Right renal cortex interstitium (tissue), 3 donors: ENCODE measurements at places on chromosomes 12 and 14. TPM values are rescaled to one million over a fixed set of nuclear protein-coding genes. Genes with fewer than 3 reads are reported as not detected.

LRRIQ1 gene
- polyA plus RNA-seq: 38.7 TPM

DNA sequence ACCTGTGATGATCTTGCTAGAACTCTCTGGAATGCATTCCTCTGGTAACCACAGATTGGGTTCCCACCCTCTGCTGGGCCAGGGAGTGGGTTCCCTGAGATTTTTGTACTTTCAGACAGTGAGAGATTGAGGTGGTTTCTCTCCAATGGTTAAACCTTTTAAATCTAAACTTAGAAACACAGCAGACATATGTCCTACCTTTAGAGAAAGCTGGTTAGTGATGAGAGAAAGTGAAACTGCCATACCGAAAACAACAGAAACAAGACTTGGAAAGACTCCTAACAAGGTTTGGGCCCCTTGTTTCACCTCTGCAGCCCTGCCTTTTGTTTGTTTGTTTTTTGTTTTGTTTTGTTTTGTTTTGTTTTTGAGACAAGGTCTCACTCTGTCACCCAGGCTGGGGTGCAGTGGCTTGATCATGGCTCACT is 9.7 kb upstream of the SGPP1 start:
- no peak for DNase-seq

BDKRB2 gene
- polyA plus RNA-seq: 4.2 TPM

BHLHE41 gene
- polyA plus RNA-seq: 1.1 TPM

GRCh38 chr12:98744680-98745079 is 99.6 kb downstream of the APAF1 start:
- DNase-seq: no peak

- no peak for DNase-seq
These were observed 35.4 kb downstream of the SGPP1 start for GRCh38 chr14:63692310-63693020.

DNA sequence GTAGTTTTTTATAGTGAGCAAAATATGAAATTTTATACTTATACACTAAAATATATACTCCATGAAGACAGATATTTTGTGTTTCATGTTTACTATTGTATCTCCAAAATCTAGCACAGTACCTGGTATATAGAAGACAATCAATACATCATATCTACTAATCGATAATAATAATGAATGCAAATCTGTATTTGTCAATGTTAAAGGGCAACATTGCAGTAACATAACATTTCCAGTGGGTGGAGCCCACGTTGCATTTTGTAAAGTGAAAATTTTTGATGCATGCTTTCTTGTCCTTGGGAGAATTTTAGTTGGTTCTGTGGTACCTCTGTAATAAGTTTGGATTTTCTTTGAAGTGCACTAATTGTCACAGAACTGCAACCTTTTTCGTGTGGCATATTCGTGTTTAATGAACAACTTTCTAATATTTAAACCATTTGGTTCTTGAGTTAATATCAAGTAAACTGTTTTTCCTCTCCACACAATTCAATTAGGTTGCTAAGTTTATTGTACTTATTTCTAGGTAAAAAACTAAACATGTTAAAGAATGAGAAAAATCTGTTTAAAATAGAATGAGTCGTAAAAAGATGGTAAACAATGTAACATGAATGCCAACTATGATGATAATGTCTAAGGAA is 47.4 kb downstream of the AVPR1A start:
- DNase-seq: no peak

BEST3 gene
- 0.46 TPM for polyA plus RNA-seq

- DNase-seq: no peak
These were observed 306.8 kb upstream of the G2E3 start for GRCh38 chr14:30252151-30252550.

C1S gene
- 60.0 TPM for polyA plus RNA-seq

- DNase-seq: no peak
These were observed 10.6 kb downstream of the PHLDA1 start for GRCh38 chr12:76020731-76021672.

PRICKLE1 gene
- 53.1 TPM for polyA plus RNA-seq

- no peak for DNase-seq
These were observed 255.6 kb upstream of the GRIP1 start for GRCh38 chr12:66934302-66935062.

NR4A1 gene
- 10.0 TPM for polyA plus RNA-seq

- no peak for DNase-seq
These were observed 2.4 kb downstream of the C12orf75 start for GRCh38 chr12:105332925-105333324.

CEP170B gene
- 8.1 TPM for polyA plus RNA-seq

DNA sequence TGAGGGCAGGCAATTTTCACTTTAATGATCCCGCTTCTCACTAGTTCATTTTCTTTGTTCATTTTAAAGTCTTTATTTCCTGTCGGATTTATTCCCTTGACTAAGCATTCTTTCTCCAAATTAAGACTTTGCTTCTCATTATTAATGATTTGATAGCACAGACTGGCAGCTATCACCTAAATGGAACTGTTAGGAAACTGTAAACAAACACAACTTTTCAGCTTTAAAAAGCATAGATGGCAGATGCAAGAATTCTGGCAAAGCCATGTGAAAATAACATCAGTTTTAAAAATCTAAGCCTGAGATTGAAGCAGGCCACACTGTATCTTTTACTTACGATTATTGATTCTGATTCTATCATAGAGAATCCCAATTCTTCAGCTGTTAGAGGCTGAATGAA is 111.4 kb downstream of the GARIN6 start:
- no peak for DNase-seq

DNA sequence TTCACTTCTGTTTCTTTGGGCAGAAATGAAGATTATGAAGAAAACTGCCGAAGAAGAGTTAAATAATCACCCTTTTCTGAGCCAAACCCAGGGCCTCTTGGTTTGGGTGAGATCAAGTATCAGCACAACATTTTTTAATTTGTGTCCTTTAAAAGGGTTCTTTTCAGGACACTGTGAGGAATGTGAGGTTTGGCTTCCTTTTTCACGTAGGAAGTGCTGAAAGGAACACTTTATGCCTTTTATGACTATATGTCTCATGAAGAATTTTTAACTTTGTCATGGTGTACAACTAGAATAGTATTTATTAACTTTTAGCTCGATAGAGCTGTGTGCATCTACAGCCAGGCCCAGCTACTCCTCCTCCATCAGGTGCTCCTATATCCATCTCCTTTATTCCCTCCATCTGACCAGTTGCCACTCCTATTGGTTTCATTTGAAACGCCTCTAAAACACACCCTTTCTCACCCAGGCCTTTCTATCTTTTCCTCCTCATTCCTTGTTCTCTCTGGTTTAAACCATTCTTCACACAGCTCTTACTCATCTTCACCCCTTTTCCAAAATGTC is 103.6 kb upstream of the LRIG3 start:
- no peak for DNase-seq

DNA sequence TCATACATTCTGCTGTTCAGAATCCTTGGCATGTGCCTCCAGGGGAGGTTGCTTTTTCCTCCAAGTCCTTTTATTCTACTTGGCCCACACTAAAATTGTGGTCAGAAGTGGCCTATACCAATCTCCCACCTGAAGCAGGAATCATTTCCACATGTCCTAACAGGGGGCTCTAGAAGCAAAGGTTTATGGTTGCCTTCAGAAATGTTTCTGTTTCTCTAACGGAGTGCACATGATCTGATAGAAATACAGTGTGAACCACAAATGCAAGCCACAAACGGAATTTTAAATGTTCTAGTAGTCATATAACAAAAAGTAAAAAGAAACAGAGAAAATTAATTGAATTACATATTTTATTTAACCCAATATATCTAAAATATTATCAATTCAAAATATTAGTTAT is 4.0 kb downstream of the PTGER2 start:
- no peak for DNase-seq

VRTN gene
- polyA plus RNA-seq: not detected

GRCh38 chr12:26878661-26879119 is 45.7 kb upstream of the ITPR2 start:
- DNase-seq: no peak

GRCh38 chr12:113867258-113867657 is 98.9 kb downstream of the RBM19 start:
- no peak for DNase-seq

DNA sequence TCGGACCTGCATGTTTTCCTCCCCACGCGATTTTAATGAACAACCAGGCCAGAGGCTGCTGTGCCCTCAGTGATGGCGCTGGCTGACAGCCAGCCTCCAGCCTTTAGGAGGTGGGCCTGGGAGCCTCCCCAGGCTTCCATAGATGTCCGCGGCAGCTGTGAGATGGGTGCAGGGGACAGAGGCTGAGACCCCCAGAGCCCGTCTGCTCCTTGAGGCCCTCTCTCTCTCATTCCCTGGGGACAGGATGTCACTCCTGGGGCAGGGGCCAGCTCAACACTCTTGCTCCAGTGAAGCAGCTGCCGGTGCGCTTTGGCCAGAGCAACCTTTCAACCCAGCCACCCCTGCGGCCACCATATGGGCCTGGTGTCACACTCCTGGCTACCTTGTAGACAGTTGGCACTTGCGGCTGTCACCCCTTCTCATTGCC is 24.8 kb downstream of the MVK start:
- DNase-seq: no peak

GSKIP gene
- polyA plus RNA-seq: 37.6 TPM

CCDC85C gene
- polyA plus RNA-seq: 25.4 TPM

RBMS2 gene
- 48.7 TPM for polyA plus RNA-seq

DNA sequence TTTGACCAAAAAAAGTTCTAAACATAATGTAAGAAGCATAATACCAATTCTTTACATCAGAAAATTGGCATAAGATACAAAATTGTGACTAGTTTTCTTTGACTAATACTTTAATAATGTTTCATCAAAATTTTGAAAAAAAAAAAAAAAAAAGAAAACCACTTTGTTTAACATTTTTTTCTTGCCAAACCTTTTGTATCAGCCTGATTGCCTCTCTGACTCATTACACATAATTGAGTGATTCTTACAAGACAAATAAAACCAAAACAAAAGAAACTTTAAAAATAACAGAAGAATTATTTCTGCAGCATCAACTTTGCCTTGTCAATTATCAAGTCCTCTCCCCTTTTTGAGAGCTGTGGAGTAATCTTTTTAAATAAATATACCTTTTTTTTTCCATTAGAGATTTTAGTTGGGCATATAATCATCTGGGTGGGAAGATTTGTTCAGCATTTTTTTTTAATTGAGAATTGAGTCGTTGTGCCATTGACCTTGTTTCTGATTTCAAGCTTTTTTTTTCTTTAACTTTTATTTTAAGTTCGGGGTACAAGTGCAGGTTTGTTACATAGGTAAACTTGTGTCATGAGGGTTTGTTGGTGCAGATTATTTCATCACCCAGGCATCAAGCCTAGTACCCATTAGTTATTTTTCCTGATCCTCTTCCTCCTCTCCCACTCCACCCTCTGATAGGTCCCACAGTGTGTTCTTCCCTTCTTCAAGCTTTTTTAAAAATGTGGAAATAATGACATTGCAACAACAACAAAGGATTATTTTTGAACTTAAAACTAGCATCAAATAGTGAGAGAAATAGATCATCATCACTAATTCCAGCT is 45.8 kb upstream of the HMGA2 start:
- DNase-seq: no peak

ZBTB1 gene
- 68.1 TPM for polyA plus RNA-seq

SLC25A3 gene
- polyA plus RNA-seq: 690 TPM

GRCh38 chr12:10740182-10740581 is 17.1 kb upstream of the YBX3 start:
- no peak for DNase-seq

GRCh38 chr12:110704750-110705149 is 15.8 kb upstream of the HVCN1 start:
- DNase-seq: no peak

CD9 gene
- polyA plus RNA-seq: 215 TPM

GRCh38 chr12:3947781-3948180 is 74.6 kb upstream of the PARP11 start:
- DNase-seq: no peak

- no peak for DNase-seq
These were observed 26.4 kb upstream of the NOS1 start for GRCh38 chr12:117387832-117388231.

DNA sequence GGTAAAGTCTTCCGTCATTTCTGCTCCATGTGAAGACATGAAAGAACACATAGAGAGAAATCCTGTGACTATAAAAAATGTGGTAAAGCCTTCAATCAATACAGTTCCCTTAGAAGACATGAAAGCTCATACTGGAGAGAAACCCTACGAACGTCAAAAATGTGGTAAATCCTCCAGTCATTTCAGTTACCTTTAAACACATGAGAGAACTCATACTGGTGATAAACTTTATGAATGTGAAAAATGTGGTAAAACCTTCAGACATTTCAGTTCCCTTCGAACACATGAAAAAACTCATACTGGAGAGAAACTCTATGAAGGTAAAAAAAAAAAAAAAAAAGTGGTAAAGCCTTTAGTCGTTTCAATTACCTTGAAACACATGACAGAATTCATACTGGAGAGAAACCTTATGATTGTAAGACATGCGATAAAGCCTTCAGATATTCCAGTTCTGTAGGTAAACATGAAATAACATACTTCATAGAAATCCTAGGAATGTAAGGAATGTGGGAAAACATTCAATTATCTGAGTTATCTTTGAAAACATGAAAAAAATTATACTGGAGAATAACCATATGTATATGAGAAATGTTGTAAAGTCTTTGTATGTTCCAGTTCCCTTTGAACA is 60.4 kb downstream of the MAP4K5 start:
- no peak for DNase-seq

HOXC9 gene
- 21.0 TPM for polyA plus RNA-seq

RNASE3 gene
- 1.1 TPM for polyA plus RNA-seq

DNA sequence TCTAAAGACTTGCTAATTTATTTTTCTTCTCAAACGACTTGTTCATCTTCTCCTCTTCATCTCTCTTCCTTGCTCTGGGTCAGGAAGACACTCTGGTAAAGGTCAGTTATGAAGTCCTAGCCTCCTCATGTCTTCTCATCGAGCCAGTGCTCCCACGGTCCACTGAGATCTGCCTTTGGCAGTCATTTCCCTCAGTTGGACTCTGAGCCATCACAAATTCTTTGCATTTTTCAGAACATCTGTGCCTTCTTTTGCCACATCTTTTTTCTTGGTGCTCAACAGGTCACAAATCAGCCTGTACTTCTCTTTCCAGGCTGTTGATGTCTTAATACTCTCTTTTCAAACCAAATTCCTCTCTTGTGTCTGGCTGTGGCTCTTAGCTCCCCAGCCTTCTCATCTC is 49.7 kb downstream of the IGF1 start:
- no peak for DNase-seq

PTPN6 gene
- polyA plus RNA-seq: 21.1 TPM

DNA sequence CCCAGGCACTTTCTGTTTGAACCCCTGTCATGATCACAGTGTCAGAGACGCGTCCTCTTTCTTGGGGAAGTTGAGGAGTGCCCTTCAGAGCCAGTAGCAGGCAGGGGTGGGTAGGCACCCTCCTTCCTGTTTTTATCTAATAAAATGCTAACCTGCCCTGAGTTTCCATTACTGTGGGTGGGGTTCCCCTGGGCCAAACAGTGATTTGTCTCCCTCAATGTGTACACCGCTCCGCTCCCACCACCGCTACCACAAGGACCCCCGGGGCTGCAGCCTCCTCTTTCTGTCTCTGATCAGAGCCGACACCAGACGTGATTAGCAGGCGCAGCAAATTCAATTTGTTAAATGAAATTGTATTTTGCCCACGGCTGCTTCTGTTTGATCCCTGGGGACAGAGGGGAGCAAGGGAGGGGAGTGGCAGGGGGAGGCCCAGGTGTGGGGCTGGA is 5.1 kb downstream of the SHMT2 start:
- no peak for DNase-seq

GRCh38 chr14:25011095-25011494 is 38.9 kb downstream of the STXBP6 start:
- DNase-seq: no peak
